Hypothalamus (tissue), 51 donors: ENCODE measurements at places on chromosomes 1 and 21.

DNA sequence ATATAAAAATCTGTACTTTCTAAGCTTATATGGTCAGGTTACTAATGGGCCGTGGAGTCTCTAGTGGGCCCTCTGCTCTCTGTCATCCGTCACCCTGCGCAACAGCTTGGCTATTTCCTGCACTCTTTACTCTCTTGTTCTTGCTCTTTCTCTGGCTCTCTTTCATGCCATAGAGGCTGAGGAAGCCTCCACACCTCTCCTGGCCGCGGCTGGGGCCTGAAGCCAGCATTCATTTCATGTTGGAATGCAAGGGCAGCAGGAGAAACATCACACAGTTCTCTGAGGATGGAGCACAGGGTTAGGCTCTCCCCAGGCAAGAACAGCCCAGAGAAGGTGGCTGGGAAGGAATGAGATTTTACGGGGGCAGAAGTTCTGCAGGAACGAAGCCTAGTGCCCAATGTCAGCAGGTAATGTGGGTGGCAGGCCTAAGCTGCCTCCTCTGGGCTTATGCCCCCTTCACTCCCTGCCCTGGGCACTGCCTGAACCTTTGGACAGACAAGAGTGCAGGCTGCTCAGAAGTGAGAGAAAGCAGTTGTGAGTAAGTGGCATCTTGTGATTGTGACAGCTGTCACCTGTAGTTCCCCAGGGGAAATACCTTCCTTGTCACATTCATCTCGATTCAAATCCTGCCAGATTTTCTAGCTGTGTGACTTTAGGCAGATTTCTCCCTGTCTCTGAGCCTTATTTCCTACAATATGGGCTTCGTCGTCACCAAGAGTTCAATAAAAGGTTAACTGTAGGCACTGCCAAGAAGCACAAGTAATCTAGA lies 3.6 kb upstream of the FHAD1 start:
- DNase-seq: no peak

- no peak for DNase-seq
Observed at GRCh38 chr1:90154711-90155110, 159.8 kb downstream of the ZNF326 start.

GRCh38 chr21:43266534-43266933 lies 97.7 kb downstream of the CRYAA start:
- DNase-seq: no peak

- no peak for DNase-seq
Observed at GRCh38 chr1:150249936-150250335, 7.6 kb upstream of the CA14 start.

- DNase-seq: no peak
Observed at GRCh38 chr1:116374353-116375147, 1.5 kb downstream of the ATP1A1 start.

DNA sequence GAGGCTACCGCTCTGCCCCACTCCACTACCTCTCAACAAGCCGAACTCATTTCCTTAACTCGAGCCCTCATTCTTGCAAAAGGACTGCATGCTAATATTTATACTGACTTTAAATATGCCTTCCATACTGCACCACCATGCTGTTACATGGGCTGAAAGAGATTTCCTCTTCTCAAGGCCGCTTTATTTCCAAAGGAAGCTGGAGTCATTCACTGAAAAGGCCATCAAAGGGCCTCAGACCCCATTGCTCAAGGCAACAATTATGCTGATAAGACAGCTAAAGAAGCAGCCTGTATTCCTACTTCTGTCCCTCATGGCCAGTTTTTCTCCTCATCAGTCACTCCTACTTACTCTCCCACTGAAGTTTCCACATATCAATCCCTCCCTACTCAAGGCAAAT lies 6.9 kb upstream of the HPDL start:
- DNase-seq: no peak

- DNase-seq: no peak
Observed at GRCh38 chr1:8127171-8127641, 101.1 kb upstream of the ERRFI1 start.

GRCh38 chr1:3060127-3060526 lies 8.9 kb upstream of the PRDM16 start:
- no peak for DNase-seq

DNA sequence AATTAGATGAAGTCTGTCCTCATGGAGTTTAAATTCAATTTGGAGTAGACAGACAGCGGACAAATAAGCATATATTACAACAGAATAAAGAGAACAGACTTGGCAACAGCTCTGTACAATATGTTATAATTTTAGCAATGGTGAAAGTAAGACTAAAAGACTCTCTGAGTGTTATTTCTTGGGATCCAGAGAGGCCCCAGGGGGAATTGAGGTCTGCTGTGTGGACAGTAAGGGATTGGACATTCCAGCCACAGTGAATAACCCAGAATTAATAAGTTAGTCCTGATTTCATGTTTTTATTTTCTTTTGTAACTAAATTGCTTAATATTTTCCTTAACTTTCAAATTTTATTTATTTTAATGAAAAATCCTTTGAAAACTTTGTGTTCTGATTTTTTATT lies 101.7 kb downstream of the PATJ start:
- DNase-seq: no peak

- DNase-seq: peak; percentile 40
Observed at GRCh38 chr1:7703321-7704213, 67.5 kb upstream of the VAMP3 start.

- DNase-seq: no peak
Observed at GRCh38 chr1:75937034-75937433, 4.8 kb upstream of the ASB17 start.

DNA sequence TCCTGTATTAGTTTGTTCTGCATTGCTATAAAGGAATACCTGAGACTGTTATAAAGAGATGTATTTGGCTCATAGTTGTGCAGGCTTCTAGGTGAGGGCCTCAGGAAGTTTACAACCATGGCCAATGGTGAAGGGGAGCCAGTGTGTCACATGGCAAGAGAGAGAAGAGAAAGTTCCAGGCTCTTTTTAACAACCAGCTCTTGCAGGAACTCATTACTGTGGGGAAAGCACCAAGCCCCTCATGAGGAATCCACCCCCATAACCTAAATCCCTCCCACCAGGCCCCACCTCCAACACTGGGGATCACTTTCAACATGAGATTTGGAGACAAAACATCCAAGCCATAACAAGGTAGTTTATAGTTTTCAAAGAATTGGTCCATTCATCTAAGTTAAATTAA lies 5.0 kb upstream of the MEAF6 start:
- DNase-seq: no peak

DNA sequence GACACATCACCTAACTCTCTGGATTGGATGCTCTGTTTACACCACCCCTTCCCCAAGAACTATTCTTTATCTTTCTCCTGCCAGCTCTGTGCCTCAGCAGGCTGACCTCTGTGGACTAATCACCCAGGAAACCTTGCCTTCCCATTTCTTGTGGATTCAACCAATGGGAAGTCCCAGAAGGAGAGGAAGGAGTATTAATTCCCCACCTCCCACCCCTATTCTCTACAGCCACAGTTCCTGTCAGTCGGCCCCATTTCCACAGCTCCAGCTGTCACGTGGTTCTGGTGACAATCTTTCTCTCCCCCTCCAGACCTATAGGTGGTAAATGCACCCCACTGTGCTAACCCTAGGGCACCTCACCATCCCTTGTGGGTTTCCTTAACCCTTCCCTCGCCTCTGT lies 46.8 kb upstream of the SSBP3 start:
- no peak for DNase-seq

DNA sequence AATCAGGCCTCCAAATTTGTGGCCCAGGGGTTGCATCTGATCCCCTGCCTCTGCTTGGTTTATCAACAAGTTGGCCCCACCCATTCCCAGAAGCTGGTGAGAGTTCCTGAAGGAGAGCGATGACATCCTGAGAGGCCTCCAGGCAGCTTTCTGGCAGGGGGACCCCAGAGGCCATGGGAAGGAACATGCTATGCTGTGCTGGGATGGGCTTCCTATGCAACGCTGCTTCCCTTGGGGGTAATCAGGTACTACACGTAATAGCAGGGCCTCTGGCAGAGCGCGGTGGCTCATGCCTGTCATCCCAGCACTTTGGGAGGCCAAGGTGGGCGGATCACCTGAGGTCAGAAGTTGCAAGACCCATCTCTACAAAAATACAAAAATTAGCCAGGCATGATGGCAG lies 8.4 kb upstream of the MTF1 start:
- DNase-seq: no peak

DNA sequence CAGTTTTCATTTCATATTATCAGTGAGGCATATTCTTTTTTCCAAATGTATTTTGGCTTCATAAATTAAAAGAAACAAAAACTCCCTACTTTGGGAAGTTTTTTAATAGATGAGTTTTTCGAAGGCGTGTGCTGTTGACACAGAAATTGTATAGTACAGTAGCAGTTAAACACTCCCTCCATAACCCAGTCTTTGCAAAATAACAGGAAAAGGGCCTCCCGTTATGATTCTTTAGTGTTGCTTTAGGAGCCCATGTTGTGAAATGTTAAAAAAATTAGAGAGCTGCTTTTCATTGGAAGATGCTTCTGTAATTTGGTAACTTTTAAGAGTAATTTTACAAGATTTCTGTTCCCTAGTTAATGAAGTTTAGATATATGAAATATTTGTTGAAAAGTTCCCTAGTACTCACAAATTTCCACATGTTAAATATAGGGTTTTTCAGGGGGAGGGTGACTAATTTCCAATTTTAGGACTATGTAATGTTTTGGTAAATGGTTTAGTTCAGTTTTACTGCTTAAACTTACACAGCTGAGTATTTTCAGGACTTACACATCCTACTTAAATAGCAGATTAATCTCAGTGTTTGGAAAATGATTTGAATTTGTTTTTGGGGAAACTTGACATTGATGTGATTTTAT lies 2.0 kb downstream of the CAMSAP2 start:
- DNase-seq: no peak

DNA sequence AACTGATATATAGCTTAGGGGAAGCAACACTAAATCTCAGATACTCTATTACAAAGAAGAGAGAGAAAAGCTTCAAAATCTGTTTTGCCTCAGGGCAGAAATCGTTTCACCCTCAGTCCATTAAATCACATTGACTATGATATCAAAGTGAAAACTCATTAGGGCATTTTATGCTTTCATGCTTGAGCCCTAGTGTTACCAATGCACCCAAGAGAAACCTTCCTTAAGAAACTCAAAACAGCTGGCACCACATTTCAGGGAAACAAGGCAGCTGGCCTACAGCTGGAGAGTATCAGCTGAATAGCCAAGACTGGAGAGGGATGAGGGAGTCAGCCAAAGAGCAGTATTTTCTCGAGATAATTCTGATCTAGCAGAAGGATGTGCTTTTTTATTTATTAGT lies 14.9 kb downstream of the COLGALT2 start:
- DNase-seq: no peak

DNA sequence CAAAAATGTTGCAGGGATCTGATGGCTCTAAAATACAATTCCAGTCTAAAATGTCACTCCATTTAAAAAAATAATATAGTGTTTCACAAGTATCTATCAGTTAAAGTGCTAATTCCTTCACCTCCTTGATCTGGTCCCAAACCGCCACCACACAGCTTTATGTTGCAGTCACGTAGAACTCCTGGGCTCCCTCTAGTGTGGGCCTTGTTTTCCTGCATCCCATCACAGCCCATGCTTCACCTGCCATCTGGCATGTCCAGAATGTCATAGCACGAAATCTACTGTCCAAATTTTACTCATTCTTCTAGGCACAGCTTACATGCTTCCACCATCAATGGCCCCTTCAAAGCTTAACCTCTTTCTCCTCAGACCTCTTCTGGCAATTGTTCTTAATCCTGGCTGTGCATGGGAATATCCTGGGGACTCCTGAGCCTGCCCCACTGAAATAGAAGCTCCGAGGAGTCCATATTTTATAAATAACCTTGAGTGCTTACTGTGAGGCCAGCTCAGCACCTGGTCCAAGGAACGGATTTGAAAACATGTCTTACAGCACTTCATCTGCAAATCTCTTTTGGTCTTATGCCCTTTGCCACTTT lies 15.5 kb downstream of the FYB2 start:
- no peak for DNase-seq

GRCh38 chr21:25571726-25572121 lies 35.6 kb downstream of the MRPL39 start:
- DNase-seq: no peak

DNA sequence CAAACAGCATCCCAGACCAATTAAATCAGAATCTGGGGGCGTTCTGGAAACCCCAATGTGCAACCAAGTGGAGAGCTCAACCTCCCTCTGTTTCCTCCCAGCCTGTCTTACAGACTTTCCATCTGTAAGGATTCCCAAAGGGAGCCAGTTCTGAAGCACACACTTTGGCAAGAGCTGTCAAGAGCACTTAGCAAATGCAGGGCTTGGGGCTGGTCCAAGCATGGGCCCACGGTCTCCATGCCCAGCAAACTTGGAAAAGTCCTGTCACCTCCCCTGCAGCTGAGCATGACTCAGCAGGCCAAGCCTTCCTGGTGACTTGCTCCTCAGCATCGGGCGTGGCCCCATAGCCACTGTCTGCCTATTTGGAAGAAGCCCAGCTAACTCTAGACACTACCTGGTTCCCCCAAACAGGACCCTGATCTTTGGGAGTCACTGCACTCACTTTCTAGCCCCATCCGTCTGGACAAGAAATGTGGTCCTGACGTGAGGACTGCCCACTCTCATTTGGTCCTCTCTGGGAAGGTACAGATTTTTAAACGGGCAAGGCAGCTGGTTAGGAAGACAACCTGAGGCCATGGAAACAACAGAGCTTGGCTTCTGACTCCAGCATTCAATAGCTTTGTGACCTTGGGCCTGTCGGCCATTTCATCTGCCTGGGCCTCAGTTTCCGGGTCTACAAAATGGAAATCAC lies 16.9 kb downstream of the SLC2A1 start:
- DNase-seq: peak; percentile 56

DNA sequence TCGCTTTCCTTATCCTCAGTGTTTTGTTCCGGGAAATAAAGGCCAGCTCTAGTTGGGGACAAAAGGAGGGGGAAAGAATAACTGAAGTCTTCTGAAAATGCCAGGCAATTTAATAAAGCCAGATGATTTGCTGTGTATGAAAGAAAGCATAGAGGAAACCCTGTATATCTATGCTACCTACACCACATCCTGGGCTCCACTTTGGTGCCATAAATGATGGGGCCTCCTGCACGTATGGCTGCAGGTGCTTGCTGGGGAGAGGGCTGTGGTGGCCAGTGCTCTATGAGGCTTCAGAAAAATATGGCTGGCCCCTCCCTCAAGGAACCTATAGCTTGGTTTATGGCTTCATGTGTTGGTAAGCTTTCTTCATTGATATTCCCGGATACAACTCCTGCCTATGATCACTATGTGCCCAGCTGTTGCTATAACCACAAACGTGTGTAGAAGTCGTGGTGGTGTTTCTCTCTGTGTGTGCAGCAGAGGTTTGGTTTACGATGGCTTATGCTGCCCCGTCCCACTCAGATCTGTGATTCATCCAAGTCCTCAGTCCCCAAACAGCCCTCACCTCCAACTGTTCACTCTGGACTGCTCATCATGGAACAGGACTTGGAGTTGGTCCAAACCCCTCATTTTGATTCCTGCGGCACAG lies 59.5 kb downstream of the BACE2 start:
- DNase-seq: no peak

DNA sequence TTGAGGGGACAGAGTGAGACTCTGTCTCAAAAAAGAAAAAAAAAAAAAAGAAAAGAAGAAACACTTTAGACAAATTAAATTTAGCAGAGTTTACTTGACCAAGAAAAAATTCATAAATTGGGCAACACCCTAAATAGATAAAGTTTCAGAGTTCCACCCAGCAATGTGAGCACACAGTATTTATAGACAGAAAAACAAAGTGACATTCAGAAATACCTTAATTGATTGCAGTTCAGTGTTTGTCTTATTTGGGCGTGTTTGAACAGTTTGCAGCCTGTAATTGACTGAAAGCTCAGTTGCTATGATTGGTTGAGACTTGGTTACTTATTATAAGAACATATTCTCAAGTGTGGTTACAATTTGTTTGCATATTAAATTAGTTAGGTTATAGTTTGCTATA lies 603.5 kb upstream of the NEGR1 start:
- DNase-seq: no peak

- no peak for DNase-seq
Observed at GRCh38 chr1:179015396-179015795, 10.3 kb upstream of the FAM20B start.
